Activated CD8-positive, alpha-beta memory T cell treated with anti-CD3 and anti-CD28 coated beads for 1 hour (primary cell): ENCODE measurements at places on chromosomes 3 and 15.

GRCh38 chr15:44082558-44083157, 112.4 kb downstream of the FRMD5 start:
- DNase-seq = no peak

DNA sequence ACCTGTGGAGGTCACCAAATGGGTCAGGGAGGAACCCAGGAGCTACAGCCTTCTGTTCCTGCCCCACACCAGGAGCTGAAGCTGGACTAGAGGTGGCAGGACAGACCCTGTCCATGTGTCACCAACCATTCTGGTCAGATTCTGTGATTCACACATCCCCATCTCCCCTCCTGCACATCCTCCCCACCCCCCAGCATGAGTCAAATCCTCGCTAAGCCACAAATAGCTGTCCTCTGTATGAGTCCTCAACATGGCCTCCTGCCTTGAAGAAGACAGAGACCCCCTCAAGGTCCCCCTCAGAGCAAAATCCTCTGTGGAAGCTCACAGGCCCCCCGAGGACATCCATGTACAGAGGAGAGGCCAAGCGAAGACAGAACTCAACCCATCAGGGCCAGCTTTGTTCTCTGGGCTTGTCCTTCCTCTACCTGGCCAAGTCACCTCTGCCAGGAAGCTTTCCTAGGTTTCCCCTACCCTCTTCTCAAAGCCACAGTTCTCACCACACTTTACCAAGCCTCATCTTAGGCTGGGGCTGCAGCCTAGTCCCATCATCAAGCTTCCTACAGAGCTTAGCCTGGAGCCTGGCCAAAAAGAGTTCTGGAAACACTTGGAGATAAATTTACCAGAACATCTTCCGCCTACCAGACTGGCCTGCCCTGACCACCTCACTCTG, 17.1 kb downstream of the CACNA2D2 start:
- DNase-seq = no peak

DNA sequence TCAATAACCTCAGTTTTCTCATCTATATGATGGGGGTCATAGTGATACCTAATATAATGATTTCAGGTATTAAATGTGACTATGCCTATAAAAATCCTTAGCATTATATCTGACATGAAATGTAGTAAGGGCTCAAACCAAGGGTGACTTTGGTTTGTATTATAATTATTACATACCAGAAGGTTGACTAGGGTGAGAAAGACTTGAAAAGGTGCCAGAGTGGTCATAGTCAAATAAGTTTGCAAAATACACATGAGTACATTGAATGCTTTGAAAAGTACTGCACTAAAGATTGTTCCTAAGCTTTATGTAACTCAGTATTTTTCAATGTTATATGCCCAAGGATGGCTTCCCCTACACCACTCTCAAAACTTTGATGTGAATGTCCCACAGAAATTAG, 297.2 kb downstream of the ARPP21 start:
- DNase-seq = no peak

- DNase-seq = no peak
Measured at GRCh38 chr15:59170295-59171066, 36.2 kb upstream of the LDHAL6B start.

GRCh38 chr3:146065573-146066006, 95.4 kb downstream of the PLOD2 start:
- DNase-seq = no peak

DNA sequence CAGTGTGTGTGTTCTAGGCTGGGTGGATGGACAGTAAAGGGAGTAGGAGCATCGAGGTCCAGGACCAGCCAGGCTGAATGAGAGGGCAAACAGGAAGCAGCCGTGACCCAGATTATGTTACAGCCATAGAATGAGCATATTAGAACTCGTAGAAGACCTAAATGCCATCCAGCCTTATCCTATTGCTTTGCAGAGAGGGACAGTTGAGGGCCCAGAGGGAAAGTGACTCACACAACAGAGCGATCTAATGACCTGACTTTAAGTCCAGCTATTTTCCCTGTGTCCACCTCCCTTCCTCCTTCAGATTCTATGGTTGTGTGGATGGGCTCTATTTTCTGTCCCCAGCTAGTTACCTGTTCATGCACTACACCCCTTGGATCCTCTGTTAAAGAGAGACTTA, 634.1 kb upstream of the TBL1XR1 start:
- no peak for DNase-seq

- no peak for DNase-seq
Measured at GRCh38 chr15:85500060-85500708, 119.8 kb downstream of the AKAP13 start.

DNA sequence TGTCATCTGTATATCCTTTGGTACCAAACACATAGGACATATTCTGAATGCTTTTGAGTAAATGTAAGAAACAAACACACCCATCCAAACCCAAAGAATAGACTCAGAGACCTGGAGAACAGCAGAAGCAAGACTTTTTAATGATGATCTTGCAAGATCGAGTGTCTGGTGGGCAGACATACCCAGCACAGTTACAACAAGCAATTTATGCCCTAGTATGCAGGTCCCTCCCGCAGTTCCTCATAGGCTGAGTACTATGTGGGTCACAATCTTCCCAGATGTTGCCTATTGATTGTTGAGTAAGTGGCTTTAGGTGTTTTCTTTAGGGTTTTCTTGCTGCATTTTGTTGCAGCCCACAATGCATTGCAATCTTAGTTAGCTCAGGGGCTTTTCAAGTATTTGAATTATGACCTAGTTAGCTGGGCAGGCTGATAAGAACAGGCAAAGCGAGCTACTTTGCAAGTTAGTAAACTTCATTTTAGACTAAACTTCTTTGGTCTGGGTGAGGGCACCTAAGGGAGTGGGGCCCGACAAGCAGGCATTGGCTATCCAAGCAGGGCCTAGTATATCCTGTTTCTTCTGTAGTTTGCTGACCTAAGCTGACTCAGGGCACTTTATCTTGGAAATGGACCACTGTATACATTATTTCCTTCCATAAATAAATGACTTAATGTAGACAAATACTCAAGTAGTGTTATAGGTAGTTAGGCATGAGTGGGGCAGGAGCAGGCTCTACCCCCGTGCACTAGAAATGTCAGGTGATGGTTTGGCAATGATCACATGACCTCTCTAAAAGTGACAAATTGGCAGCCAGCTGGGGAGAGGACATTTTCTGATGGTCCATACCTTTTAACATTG, 87.3 kb upstream of the LIPC start:
- DNase-seq = no peak

GRCh38 chr3:53753518-53754183, 92.6 kb downstream of the CHDH start:
- no peak for DNase-seq

DNA sequence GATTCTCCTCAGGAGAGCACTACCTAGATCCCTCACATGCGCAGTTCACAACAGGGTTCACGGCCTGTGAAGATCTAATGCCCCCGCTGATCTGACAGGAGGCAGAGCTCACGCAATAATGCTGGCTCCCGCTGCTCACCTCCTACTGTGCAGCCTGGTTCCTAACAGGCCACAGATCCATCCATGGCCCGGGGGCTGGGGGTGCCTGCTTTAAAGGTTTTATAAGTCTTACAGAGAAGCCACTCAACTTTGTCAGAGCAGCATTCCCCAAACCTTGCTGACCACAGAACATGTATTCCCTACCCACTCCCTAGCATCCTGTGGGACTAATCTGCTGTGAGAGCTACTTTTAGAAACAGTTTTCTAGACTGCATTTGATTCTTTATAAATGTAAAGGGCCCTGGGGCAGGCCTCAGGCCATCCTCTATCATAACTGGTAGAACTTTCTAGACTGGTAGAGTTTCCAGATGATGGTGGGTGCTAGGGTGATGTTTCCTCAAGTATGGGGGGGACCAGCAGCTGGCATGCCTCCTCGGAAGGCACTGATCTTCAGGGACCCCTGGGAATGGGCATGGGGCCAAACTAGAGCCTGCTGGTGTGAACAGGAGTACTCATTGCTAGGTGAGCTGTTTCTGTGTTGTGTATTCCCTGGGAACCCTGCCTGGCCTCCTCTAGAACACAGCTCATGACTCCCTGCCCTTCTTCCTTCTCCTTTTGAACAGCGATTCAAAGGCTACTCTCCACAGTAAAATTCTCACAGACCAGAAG, 25.7 kb upstream of the RAD18 start:
- no peak for DNase-seq

DNA sequence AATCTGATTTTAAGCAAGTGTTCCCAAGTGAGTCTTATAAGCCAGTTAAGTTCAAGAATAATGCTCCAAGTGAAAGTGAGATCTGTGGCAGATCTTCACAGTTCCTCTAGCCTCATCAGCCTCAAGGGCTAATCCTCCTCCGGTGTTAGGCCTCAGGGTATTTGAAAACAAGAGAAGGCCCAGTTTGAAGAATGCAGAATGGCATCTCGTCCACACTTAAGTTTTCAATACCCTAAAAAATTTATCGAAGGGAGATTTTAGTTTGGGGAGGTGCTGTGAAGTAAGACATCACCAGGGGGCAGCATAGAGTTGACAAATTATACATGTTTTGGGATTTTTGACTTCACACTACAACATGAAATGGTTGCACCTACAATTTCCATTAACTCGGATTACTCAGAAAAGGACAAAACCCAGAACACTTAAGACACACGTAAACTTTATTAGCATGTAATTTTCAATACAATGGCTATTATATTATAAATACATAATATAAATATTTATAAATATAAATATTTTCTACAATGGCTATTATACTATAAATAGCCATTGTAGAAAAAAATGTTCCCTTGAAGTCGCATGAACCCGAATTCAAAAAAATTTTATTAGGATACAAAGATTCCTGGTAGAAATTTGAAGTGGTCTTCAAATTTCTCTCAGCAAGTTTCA, 2.3 kb upstream of the TMEM266 start:
- DNase-seq = no peak
